Activated naive CD4-positive, alpha-beta T cell treated with anti-CD3 and anti-CD28 coated beads for 36 hours (primary cell): ENCODE measurements at places on chromosomes 2 and 18. TPM values are rescaled to one million over a fixed set of nuclear protein-coding genes. Genes with fewer than 3 reads are reported as not detected.

GRCh38 chr2:130814931-130815680 lies 21.6 kb upstream of the ARHGEF4 start:
- no peak overlapping the region for H3K27ac ChIP-seq
- H3K4me3 ChIP-seq: no peak overlapping the region
- H3K36me3 ChIP-seq: no peaks in the 10 kb centered on the region
- DNase-seq: no peak

- no peaks in the 10 kb centered on the region for H3K36me3 ChIP-seq
- no peak overlapping the region for H3K4me3 ChIP-seq
- H3K4me1 ChIP-seq: no peaks in the 10 kb centered on the region
- H3K27ac ChIP-seq: no peak overlapping the region
- no peak for DNase-seq
- no peaks in the 10 kb centered on the region for H3K27me3 ChIP-seq
Observed at GRCh38 chr2:17460371-17461086, 57.7 kb downstream of the RAD51AP2 start.

GRCh38 chr2:25053041-25053440 lies 11.2 kb downstream of the EFR3B start:
- no peak overlapping the region for H3K27ac ChIP-seq
- H3K36me3 ChIP-seq: no peaks in the 10 kb centered on the region
- H3K4me3 ChIP-seq: no peak overlapping the region

- H3K36me3 ChIP-seq: peaks cover 7% of the 10 kb centered on the region
- DNase-seq: peak; percentile 7
- peaks cover 2% of the 10 kb centered on the region for H3K4me1 ChIP-seq
- no peak overlapping the region for H3K4me3 ChIP-seq
- no peak overlapping the region for H3K27ac ChIP-seq
Observed at GRCh38 chr2:287471-287885, 413 bp downstream of the ALKAL2 start.

DUSP2 gene
- total RNA-seq: 429 TPM

DAPL1 gene
- not detected for total RNA-seq

DNA sequence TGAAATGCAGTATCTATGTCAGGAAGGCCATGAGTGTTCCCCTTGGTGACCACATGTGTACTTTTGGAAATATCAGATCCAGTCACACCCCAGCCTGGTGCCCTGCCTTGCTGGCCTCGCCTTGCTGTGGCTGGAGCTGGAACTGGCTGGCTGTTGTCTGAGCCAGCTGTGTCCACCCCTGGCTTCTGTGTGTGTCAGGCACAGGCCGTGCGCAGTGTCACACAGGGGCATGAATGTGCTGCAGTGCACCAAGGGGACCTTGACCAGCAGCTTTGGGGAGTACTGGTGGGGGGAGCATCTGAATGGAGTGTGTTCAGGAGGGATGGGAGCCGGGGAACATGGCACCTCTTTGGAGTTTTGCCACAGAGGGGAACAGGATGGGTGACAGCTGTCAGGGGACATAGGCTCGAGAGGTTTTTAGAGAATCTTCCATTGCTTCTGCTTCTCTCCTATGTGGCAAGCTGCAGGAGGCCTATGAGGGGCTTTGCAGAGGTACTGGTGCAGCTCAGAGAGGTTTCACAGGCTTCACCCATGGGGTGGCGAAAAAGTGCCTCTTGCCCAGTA lies 44.7 kb upstream of the FAHD2A start:
- no peaks in the 10 kb centered on the region for H3K4me1 ChIP-seq
- peaks cover 2% of the 10 kb centered on the region for H3K27me3 ChIP-seq
- no peak overlapping the region for H3K4me3 ChIP-seq
- no peak overlapping the region for H3K27ac ChIP-seq

UGT1A9 gene
- total RNA-seq: not detected

TRPM8 gene
- total RNA-seq: not detected

SLC5A7 gene
- not detected for total RNA-seq

DNA sequence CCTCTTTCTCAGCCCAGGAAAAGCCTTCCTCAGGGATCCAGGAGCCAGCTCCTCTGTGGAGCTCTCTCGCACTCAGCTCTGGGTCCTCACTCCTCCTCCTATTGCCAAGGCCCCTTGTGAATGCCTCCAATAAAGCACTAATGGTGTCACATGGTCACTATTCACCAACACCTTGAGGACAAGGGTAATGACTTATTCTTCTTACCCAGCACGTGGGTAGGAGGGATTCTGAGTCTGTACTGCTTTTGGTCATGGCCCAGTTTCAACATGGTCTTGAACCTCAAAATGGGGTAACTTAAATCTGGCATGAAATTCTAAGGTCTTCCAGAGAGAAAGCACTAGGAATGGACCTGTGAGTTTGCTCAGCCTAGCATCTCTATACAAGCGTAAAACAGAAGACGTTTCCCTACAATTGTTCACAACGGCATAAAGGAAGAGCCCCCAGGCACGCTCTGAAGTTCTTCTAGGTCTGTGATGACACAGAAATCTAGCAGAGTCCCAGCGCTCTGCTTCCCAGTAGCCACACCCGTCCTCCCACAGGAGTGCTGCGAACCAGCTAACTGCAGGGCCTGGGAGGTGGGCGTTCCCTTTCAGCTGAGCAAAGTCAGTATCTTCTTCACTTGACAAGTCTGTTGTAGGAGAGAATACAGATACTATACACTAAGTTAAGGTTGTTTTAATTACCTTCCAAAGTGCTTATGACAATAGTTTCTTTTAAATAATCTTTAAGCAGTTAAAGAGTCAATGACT lies 14.6 kb upstream of the KIDINS220 start:
- no peak overlapping the region for H3K4me3 ChIP-seq
- DNase-seq: no peak
- peaks cover 1% of the 10 kb centered on the region for H3K27me3 ChIP-seq
- H3K36me3 ChIP-seq: no peaks in the 10 kb centered on the region

REG1B gene
- not detected for total RNA-seq

CRYGD gene
- total RNA-seq: not detected

DNA sequence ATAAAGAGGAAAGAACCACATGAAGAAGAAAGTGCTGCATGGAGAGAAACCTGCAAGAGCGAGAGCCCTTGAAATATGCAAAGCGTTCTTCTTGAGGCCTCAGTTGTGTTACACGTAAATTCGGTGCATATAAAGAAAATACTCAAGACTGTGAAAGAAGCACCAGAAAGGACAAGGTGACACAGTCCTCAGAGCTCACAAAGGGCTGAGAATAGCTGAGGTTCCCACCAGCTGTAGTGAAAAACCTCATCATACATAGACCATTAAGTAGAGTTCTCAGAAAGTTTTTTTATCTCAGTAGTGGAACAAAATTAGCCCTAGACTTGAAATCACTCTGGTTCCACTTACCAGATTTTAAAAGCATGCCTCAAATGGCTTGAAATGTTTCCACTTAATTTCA lies 980.7 kb upstream of the CRIM1 start:
- H3K27me3 ChIP-seq: no peaks in the 10 kb centered on the region
- DNase-seq: no peak
- H3K36me3 ChIP-seq: no peaks in the 10 kb centered on the region
- H3K27ac ChIP-seq: no peak overlapping the region
- no peaks in the 10 kb centered on the region for H3K4me1 ChIP-seq

- H3K4me3 ChIP-seq: no peak overlapping the region
- H3K4me1 ChIP-seq: no peaks in the 10 kb centered on the region
- no peak overlapping the region for H3K27ac ChIP-seq
- no peaks in the 10 kb centered on the region for H3K27me3 ChIP-seq
- H3K36me3 ChIP-seq: no peaks in the 10 kb centered on the region
Observed at GRCh38 chr18:37844209-37844970, 278.8 kb upstream of the CELF4 start.

LTBP1 gene
- 0.10 TPM for total RNA-seq

DNA sequence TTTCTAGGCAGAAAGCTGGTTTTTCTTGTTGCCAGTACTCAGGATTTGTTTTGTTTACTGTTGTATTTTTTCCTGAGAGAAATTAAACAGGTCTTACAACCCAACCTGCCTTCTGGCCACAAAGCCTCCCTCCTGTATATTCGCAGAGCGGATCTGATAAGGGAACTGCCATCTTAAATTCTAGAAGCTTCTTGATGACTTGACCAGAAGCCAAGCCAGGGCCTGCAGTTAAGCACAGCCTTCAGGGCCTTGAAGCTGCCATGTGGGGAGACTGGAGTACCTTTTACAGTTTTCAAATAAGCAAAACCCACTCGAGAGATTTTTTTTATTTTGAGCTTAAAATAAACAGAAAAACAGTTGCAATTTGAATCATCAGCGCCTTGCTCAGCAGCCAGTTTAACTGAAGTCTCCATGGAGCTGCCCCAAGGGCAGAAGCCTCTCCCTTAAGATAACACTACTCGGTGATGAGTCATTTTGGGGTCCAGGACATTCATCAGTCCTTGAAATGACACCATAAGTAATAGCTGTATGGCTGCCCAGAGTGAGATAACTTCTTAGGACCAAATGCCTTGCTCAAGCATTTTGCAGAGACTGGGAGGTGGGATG lies 51.5 kb upstream of the PHLPP1 start:
- no peaks in the 10 kb centered on the region for H3K4me1 ChIP-seq
- H3K4me3 ChIP-seq: no peak overlapping the region
- H3K36me3 ChIP-seq: no peaks in the 10 kb centered on the region
- no peaks in the 10 kb centered on the region for H3K27me3 ChIP-seq

- no peak overlapping the region for H3K4me3 ChIP-seq
- H3K4me1 ChIP-seq: peaks cover 12% of the 10 kb centered on the region
- no peaks in the 10 kb centered on the region for H3K36me3 ChIP-seq
- no peak for DNase-seq
Observed at GRCh38 chr2:176552501-176553135, 283.4 kb downstream of the MTX2 start.

DNA sequence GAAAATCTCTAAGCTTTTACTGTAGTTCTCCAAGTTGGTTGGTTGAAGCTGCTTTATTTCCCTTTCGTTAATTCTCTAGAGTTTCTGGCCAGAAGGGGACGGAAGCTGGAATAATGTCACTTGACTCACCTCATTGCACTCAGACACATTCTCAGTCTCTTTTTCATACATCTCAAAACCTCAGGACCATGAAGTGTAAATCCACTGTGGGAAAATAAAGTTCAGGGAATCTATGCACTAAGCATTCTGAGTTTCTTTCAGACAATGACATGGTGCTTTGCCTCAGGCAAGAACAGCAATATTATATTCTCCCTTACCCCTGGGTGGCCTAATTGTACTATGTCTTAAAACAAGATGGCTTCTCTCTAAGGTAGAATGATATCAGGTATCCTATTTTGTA lies 167.8 kb downstream of the PRPF40A start:
- no peaks in the 10 kb centered on the region for H3K36me3 ChIP-seq
- H3K4me3 ChIP-seq: no peak overlapping the region
- no peaks in the 10 kb centered on the region for H3K4me1 ChIP-seq
- no peak for DNase-seq
- no peak overlapping the region for H3K27ac ChIP-seq

DNA sequence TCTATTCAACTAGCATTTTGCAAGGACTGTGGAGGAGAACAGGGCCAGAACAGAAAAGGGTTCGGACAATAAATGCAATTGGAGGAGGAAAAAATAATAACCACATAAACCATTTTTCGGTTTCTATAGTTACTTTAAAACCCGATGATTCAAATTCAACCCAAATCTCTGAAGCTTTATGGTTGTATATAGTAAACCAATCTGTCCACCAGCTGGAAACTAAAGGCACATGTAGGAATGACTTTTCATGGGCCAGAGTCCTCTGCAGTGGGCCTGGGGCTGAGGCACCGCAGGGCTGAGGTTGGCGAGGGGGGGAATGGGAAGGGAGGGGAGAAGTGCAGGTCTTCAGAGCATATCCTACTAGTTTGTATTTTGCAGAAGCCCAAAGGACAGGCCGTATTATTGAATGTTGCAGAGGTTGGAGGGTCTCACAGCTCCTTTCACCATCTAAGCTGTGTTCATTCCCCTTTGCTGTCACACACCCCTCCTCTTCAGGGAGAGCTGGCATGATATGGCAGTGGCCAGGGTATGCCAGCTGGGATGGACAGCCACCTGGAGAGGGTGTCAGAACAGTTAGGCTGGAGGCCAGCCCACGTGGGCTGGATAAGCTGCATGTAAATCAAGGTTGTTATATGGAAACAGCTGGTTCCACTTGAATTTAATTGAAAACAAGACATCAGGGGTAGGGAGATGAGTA lies 267.1 kb downstream of the PRKCE start:
- H3K27me3 ChIP-seq: no peaks in the 10 kb centered on the region
- no peaks in the 10 kb centered on the region for H3K36me3 ChIP-seq
- no peak overlapping the region for H3K4me3 ChIP-seq
- no peak overlapping the region for H3K27ac ChIP-seq
- DNase-seq: no peak
- H3K4me1 ChIP-seq: no peaks in the 10 kb centered on the region

SCN9A gene
- total RNA-seq: not detected

LYPD6B gene
- not detected for total RNA-seq

DNA sequence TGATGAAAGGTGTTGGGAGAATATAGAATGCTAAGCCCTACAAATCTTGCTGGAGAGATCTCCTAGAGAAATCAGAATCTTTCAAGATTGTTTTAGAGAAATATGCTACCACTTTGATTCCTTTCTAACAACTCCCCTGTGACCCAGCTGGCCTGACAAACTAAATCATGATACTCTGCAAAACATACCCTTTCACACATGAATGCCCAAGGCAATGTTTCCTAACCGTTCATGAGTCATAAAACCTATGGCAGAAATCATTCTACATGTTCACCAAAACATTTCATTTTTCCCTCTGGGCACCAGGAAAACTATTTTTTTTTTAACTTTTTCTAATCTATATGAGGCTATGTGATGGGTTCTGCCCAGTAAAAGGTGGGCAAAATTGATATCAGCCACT lies 77.8 kb upstream of the SETBP1 start:
- DNase-seq: no peak
- H3K27me3 ChIP-seq: peaks cover 2% of the 10 kb centered on the region
- no peaks in the 10 kb centered on the region for H3K36me3 ChIP-seq

DNA sequence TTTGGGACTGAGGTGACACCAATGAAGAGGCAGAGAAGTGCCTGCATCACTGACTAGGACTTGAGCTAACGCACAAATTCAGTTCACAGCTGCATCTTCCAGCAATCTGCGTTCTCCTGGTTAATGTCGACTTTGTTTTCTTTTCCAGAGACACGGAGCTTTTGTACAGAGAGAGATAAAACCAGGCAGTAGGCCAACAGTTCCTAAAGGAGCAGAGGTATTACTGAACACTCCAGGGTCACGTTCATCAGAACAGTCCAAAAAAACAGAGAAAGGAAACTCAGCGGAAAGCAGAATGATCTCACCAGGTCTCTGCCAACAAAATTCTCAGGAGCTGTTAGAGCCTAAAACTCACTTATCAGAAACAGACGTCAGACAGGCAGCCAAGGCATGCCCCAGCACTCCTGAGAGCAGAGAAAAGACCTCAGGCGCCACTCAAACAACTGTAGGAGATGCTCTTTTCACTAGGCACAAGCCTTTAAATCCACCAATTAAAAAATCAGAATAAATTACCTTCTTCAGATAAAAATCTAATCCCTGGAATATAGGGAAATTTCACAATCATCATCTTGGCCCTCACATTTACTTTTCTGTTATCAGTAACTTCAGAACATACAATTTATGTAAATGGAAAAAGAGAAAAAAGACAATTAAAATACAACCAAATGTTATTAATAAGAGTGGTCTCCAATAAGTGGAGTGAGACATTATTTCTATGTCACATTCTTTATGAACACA lies 95.9 kb upstream of the SPTBN1 start:
- no peak overlapping the region for H3K4me3 ChIP-seq
- no peaks in the 10 kb centered on the region for H3K36me3 ChIP-seq
- peaks cover 23% of the 10 kb centered on the region for H3K27me3 ChIP-seq
- no peak overlapping the region for H3K27ac ChIP-seq
- H3K4me1 ChIP-seq: no peaks in the 10 kb centered on the region
